ENCODE measurements at places on chromosomes 5 and 9.

- peak; percentile 76 for DNase-seq
These were observed 133.0 kb downstream of the C9orf50 start for GRCh38 chr9:129487658-129488483.

DNA sequence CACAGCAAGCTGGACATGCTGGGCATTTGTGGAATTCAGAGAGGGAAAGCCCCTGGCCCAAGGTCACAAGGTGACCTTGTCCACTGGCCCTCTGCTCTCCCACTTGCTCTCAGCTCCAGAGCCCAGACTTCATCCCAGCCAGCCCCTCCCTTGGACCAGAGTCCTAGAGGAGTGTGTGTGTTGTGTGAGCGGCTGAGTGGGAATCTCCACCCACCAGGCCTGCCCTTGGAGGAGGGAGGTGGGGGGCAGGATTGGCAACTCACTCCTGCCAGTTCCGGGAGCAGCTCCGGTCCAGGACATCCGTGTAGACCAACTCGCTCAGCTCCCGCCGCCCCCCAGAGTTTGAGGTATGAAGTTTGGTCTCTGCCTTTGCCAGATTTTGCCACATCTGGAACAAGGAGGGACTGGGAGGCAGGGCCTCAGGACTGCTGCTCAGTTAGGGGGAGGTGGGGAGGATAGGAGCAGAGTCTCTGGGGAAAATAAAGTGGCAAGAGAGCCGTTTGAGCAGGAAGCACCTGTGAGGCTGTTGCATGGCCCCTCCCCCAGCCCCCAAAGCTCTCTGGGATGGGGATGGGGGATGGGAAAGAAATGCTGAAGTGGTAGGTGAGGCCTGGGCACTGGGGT is 1.4 kb downstream of the MZB1 start:
- no peak for DNase-seq

- no peak for DNase-seq
These were observed 27.5 kb downstream of the CEL start for GRCh38 chr9:133089271-133089671.

DNA sequence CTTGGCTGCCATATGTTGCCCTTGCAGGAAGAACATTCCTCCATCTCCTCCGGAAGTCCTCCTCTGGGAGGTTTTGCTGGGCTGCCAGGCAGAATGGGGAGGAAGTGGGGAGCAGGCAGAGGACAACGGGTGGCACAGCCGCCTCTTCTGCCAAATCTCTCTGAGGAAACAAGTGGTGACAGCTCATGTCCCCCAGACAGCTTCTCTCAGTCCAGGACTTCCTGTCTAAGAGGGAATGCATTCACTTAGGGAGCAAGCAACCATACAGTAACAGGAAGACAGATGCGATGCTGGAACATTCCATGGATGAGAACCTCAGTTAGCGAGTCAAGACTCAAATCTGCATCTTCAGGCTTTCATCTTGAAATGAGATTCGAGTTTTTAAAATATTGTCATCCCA is 701.0 kb downstream of the SEMA5A start:
- DNase-seq: no peak

GRCh38 chr5:113167985-113168384 is 191.4 kb downstream of the DCP2 start:
- no peak for DNase-seq

DNA sequence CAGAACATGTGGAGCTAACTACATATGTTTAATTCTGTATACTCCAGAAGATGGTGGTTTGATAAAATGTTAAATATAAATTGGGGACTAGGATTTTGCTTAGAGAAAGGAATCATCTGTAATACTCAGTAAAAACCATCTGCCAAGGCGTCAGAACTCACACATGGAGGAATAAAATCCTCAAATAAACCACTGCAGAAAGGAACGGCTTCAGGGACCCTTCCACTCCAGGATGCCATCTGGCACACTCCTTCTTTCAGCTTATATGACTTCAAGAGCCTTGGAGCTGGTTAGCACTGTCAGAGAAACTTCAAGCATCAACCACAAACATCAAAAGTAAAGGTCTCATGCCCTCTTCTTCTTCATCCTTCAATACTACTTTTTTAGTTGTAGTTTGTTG is 360.6 kb downstream of the PLK2 start:
- no peak for DNase-seq

DNA sequence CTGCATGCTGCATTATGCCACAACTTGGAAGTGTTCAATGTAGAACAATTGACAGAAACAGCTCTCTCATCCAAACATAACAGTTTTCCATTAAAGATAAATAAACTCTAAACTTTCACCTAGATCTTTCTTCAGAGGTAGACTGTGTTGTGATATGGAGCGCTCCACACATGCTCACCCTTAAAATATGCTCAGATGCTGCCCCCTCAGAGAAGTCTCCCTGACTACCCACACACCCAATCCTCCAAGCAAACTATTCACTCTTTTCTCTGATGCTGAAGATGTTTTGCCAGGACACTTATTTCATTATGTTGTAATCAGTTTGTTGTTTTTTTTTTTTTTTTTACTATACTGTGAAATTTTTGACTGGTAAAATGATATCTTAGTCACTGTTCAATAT is 206.6 kb upstream of the RASA1 start:
- DNase-seq: no peak

DNA sequence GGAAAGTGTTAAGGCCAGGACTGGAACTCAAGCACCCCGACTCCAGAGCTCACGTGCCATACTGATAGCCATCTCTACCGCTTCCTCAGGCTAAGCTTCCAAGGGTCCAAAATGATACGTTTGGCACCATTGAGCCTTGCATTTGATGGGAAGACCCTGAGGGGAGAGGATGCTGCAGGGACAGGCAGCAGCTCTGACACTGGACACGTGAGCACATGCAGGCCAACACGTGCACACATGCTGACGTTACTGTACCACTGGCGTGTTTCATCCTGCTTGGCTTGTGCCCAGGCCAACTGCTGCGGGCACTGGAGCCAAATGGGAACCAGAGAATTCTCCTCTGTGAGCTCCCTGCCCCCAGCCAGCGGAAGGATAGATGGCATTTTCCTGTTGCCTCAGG is 5.2 kb downstream of the FAT2 start:
- DNase-seq: no peak

- no peak for DNase-seq
These were observed 44.3 kb downstream of the SH3RF2 start for GRCh38 chr5:145980718-145981117.

- no peak for DNase-seq
These were observed 34.4 kb upstream of the NSMF start for GRCh38 chr9:137493364-137494103.

- DNase-seq: no peak
These were observed 135.9 kb upstream of the MAN2A1 start for GRCh38 chr5:109553846-109554245.

- DNase-seq: no peak
These were observed 171.6 kb downstream of the PAX5 start for GRCh38 chr9:36862206-36863145.

GRCh38 chr9:15211815-15212495 is 95.1 kb downstream of the TTC39B start:
- no peak for DNase-seq

GRCh38 chr9:104921067-104921741 is 6.8 kb downstream of the ABCA1 start:
- DNase-seq: no peak

GRCh38 chr5:18720002-18720401 is 1085.7 kb downstream of the TAF11L14 start:
- DNase-seq: no peak

GRCh38 chr9:34830068-34830467 is 120.1 kb upstream of the CCL21 start:
- DNase-seq: no peak

DNA sequence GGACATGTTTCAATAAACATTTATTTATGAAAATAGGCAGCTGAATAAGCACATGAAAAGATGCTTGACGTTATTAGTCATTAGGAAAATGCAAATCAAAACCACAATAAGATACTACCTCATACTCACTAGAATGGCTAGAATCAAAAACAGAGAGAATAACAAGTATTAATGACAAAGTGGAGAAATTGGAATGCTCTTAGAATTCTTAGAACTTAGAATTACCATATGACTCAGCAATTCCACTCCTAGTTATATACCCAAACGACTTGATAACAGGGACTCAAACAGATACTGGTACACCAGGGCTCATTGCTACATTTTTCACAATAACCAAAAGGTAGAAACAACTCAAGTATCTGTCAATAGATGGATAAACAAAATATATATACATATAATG is 15.1 kb upstream of the TRIM36 start:
- no peak for DNase-seq

- DNase-seq: no peak
These were observed 26.7 kb upstream of the SVEP1 start for GRCh38 chr9:110606179-110606790.

DNA sequence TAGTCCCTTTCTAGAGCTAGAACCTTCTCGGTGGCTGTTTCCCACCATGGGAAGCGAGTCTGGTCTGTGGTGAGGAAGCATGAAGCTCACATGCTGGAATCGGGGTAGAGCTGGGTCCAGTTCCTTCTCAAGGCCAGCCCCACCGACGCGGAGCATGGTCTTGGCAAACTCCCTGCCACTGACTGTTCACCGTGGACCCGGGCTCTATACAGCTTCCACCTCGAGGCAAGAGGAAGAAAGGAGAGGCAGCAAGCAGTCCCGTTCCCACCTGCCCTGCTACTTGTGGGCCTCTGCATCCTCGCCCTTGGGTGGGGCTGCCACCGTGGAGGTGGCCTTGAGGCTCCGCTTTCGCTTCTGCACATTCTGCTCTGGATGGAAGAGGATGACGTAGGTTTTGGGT is 13.7 kb downstream of the GRM6 start:
- no peak for DNase-seq

DNA sequence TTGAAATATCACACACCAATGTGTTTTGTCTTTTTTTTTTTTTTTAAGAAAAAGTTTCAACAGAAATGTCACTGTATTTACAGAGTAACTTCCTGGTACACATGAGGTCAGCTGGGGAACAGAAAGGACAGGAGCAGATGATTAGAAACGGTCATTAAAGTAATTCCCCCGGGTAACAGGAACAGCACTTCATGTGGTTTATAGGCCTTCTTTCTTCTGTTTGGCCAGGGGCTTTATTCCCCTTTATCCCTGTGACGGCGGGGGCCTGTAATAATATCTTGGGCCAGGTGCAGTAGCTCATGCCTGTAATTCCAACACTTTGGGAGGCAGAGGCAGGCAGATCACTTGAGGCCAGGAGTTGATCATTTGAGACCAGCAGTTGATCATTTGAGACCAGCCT is 30.5 kb upstream of the MSH3 start:
- DNase-seq: no peak

- no peak for DNase-seq
These were observed 28.9 kb upstream of the CPLX2 start for GRCh38 chr5:175842506-175842905.

DNA sequence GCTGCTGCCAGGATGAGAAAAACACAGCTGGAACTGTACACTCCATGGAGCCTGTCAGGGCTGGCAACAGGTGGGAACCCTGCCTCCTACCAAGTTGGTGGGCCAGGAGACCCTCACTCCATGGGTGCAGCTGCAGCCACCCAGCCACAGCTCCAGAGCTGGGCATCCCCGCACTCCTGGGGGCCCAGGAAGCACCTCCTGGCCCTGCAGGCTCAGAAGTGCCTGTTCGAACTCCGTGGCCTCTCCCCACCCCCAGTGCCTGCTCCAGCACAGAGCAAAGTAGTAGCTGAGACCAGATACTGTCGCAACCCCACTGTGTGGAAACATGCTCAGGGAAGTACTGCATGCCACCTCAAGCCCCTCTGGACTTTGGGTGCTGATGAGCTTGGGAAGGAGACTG is 564.0 kb upstream of the ACO1 start:
- no peak for DNase-seq

DNA sequence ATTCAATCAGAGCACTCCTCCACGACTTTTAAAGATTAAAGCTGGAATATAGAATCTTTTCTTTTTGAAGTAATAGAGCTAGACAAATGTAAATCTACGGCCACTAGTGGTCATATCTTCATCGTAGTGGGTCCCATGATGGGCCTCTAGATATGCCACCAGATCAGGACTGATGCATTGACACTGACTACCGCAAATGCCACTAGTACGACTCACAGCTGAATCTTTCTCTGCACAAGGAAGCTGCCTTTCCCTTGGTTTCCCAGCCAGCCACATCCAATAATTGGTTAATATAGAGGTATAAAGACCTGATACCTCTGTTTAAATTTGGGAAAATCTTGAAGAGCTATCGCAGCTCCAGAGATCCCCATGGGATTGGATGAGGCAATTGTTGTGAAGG is 37.8 kb upstream of the ADRB2 start:
- no peak for DNase-seq

- no peak for DNase-seq
These were observed 141.7 kb upstream of the PRLR start for GRCh38 chr5:35371951-35372426.

DNA sequence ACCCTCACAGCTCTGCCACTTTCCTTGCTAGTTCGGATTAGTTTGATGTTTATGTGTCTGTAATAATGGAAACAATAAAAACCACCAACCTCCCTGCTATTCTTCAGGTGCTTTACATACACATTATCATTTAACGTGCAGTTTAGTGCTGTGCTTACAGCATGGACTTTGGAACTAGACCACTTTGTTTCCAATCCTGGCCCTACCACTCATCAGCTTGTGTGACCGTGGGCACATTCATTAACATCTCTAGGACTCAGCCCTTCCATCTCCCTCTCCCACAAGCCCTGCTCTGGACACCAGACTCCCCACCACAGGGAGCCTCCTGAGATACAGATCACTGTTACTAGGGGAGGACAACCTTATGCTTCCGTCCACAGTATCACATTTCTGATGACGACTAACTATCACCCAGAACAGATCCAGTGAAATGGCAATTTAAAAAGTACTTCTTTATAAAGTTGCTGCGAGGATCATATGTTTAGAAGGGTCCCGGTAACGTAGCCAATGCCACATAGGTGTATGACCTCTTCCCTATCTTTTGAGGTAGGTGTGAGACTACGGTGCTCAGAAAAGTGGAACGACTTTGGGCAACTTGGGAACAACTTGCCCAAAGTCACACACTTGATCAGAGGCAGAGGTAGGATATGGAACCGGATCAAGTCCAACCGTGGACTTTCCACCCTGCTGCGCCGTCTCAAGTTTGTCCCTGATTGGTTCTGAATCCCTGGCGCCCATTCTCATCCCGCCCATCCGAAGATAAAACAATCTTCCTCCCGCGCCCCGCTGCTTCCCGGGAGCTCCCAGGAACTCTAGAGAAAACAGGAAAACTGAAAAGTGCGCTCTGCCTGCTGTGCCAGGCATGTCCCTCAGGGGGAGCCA is 132.4 kb upstream of the NIPBL start:
- no peak for DNase-seq

DNA sequence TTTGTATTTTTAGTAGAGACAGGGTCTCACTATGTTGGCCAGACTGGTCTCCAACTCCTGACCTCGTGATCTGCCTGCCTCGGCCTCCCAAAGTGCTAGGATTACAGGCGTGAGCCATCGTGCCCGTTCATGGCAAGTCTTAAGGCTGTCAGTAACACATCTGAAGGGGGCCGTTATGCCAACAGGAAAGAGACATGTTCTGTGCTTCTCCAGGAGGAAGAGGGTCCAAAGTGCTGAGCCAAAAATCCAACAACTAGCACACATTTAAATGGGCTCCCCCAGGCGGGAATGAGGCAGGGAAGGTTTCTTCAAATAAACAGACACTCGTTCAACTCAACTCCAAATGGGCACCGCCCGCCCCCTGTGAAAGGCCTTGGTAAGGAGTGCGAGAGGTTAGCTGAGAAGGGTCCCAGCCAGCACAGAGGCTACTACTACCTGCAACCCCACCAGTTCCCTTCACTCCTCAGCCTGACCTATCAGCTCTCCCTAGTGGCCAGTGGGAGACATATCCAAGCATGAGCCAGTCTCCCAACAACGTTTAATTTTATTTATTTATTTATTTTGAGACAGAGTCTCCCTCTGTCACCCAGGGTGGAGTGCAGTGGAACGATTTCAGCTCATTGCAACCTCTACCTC is 84.1 kb upstream of the DMRT1 start:
- no peak for DNase-seq

- no peak for DNase-seq
These were observed 168.8 kb downstream of the GABBR2 start for GRCh38 chr9:98539954-98540353.
